ENCODE measurements at places on chromosomes 5 and 9.

DNA sequence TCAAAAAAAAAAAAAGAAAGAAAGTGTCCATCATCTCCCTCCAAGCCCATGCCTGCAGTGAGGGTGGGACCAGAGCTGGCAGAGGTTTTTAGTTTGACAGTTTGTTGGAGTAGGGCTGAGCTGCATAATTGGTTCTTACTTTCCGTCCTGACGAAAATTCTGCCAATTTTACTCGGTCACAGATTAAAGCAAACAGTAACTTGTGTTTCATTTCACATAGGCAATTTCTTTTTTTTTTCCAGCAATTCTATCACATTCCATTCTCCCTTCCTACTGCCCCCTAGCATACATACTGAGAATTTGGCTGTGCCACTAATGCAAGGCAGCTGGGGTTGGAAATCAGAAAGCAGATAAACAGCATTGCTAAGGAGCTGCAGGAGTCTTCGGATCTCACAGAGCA is 132.4 kb downstream of the FRMD3 start:
- H3K4me1 ChIP-seq = no peaks in the 10 kb centered on the region
- no peak overlapping the region for H3K4me3 ChIP-seq
- H3K27me3 ChIP-seq = peaks cover 6% of the 10 kb centered on the region
- peaks cover 4% of the 10 kb centered on the region for H3K36me3 ChIP-seq
- no peak for DNase-seq

GRCh38 chr5:10633271-10634049 is 69.6 kb downstream of the ANKRD33B start:
- H3K27me3 ChIP-seq = peaks cover 11% of the 10 kb centered on the region
- peak overlapping the region; percentile 76 for H3K4me3 ChIP-seq
- DNase-seq = peak; percentile 36
- H3K36me3 ChIP-seq = no peaks in the 10 kb centered on the region

DNA sequence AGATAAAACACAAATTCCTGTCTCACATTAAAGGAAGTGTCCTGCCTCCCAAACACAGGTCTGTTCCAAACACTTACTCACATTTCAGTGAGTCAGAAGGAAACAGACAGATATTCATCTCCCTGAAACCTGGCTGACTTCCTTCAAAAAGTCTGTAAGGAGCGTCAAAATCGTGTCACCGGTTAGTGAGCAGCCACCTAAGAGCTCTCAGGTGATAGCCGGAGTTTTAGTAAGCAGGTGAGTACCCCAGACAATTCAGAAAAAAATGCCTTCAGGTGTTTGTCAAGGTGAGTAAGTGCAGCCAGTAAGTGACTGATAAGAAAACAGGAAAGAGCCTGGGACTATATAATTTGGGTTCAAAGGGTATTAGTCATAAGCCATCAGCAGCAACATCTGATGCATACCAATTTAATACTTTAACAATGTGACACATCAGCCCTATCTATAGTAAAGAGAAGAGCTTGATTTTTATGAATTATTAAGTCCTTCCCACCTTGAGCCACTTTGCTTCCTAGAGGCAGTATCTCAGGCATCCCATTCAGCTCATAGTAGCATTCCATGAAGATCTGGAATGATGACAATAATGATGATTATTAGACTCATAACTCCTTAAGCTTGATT is 1.3 kb upstream of the ITGA2 start:
- H3K4me1 ChIP-seq = peaks cover 4% of the 10 kb centered on the region
- H3K4me3 ChIP-seq = peak overlapping the region; percentile 82
- DNase-seq = no peak
- H3K27ac ChIP-seq = peak overlapping the region; percentile 49
- H3K27me3 ChIP-seq = peaks cover 50% of the 10 kb centered on the region

- no peak overlapping the region for H3K27ac ChIP-seq
- no peak overlapping the region for H3K4me3 ChIP-seq
- no peak for DNase-seq
Observed at GRCh38 chr5:93070938-93071337, 510.1 kb downstream of the NR2F1-AS1 start.

- no peak overlapping the region for H3K4me3 ChIP-seq
- no peaks in the 10 kb centered on the region for H3K36me3 ChIP-seq
- peaks cover 3% of the 10 kb centered on the region for H3K4me1 ChIP-seq
- peaks cover 1% of the 10 kb centered on the region for H3K27me3 ChIP-seq
Observed at GRCh38 chr5:178488696-178489095, 101.5 kb downstream of the COL23A1 start.

- no peaks in the 10 kb centered on the region for H3K4me1 ChIP-seq
- peaks cover 4% of the 10 kb centered on the region for H3K27me3 ChIP-seq
- DNase-seq = no peak
- no peak overlapping the region for H3K4me3 ChIP-seq
Observed at GRCh38 chr5:169350016-169350415, 49.1 kb upstream of the SLIT3 start.

- no peak for DNase-seq
- H3K4me3 ChIP-seq = no peak overlapping the region
- H3K4me1 ChIP-seq = peaks cover 67% of the 10 kb centered on the region
- no peaks in the 10 kb centered on the region for H3K27me3 ChIP-seq
- peak overlapping the region; percentile 86 for H3K27ac ChIP-seq
- H3K36me3 ChIP-seq = no peaks in the 10 kb centered on the region
Observed at GRCh38 chr9:129939431-129939830, 103.6 kb downstream of the FNBP1 start.

- peaks cover 5% of the 10 kb centered on the region for H3K4me1 ChIP-seq
- DNase-seq = no peak
- H3K27me3 ChIP-seq = peaks cover 40% of the 10 kb centered on the region
- H3K4me3 ChIP-seq = peak within 1 kb of the TSS; percentile 61
- no peak within 1 kb of the TSS for H3K27ac ChIP-seq
Observed at GRCh38 chr5:147234825-147235635, at the start of gene STK32A. STK32A (plus strand) TSS chr5:147235026; CDS start chr5:147239635, 4,609 bp downstream.

DNA sequence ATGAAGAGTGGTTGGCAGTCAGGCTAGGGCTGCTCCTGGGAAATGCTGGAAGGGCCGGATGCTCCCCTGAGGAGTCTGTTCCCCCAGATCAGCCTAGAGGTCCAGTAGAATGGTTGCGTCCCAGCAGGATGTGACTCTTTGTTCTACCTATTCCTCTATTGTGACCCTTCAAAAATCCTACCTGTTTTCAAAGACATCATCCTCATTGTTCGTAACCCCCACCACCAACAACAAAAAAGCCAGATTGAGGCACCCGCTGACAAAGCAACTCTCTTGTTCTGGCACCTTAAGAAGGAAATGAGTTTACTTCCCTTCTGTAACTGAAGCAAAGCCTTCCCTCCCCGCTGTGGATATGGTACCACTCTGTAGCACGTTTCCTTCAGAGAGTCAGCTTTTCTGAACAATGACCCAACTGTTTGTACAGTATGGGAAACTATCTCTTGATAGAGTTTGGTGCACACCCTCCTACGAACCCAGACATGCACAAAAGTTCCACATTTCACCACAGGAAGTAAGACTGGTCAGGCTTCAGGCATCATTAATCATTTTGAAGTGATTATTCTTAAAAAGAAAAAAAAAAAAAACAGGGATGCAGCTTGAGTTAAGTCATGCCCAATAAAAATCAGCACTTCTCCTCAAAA is 207.2 kb downstream of the ENC1 start:
- peaks cover 18% of the 10 kb centered on the region for H3K4me1 ChIP-seq
- DNase-seq = no peak
- H3K27ac ChIP-seq = no peak overlapping the region
- H3K36me3 ChIP-seq = no peaks in the 10 kb centered on the region
- peaks cover 58% of the 10 kb centered on the region for H3K27me3 ChIP-seq

DNA sequence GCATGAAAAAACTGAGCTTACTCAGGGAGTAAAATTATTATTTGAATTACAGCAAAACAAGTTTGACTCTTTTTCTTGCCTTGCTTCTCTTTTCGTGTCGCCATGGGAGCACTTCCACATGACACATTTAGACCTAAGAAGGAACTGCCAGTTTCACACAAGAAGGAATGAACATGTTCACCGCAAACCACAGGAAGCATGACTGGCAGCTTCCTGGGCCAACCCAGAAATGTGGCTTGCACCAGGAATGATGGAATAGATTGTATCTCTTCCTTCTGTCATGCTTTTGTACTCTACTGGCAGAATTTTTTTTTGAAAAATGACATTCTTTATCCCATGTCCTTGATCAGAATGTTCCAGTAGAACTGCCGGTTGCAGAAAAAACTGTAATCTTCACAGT is 32.9 kb upstream of the MAN2A1 start:
- DNase-seq = peak; percentile 51
- H3K4me3 ChIP-seq = peak overlapping the region; percentile 6
- H3K27ac ChIP-seq = no peak overlapping the region
- H3K36me3 ChIP-seq = no peaks in the 10 kb centered on the region

DNA sequence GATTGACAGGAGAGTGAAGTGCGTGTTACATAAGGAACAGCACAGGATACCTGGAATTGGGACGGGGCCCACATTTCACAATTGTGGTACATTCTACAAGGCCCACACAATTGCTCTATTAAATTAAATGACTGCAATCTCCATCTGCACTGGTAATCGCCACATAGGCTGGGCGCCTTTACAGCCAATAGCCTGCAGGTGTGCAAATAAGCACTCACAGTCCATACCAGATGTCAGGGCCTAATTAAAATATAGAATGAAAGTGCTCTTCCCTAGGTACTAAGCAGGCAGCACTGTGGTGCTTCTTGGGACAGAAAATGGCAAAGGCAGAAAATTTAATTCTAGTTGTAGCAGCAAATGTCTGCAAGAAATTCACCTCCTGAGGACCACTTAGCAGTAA is 82.7 kb downstream of the ATP10B start:
- H3K36me3 ChIP-seq = no peaks in the 10 kb centered on the region
- no peaks in the 10 kb centered on the region for H3K27me3 ChIP-seq
- H3K4me1 ChIP-seq = no peaks in the 10 kb centered on the region

GRCh38 chr5:120160124-120160895 is 303.8 kb upstream of the PRR16 start:
- H3K4me3 ChIP-seq = no peak overlapping the region
- no peak overlapping the region for H3K27ac ChIP-seq
- H3K4me1 ChIP-seq = no peaks in the 10 kb centered on the region
- H3K36me3 ChIP-seq = no peaks in the 10 kb centered on the region

GRCh38 chr5:131682826-131683225 is 47.8 kb upstream of the RAPGEF6 start:
- no peak overlapping the region for H3K4me3 ChIP-seq
- H3K36me3 ChIP-seq = peaks cover 23% of the 10 kb centered on the region

DNA sequence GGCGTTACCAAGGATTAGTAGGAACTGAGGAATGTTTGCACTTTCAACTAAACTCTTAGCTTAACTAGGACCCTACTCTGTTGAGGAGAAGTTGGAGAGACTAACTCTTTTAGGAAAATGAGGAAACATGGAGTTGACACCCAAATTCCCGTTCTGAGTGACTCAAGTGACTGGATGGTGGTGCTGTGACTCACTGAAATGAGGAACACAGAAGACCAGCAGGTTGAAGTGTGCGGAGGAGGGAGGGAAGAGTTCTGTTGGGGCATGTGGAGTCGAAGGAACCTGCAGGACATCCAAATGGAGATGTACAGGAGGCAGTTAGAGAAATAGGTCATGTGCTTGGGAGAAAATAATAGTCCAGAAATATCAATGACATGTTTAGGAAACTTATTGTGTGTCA is 8.2 kb downstream of the HEXB start:
- no peaks in the 10 kb centered on the region for H3K27me3 ChIP-seq
- peaks cover 19% of the 10 kb centered on the region for H3K36me3 ChIP-seq
- H3K4me3 ChIP-seq = no peak overlapping the region
- H3K4me1 ChIP-seq = peaks cover 6% of the 10 kb centered on the region
- peak overlapping the region; percentile 6 for H3K27ac ChIP-seq

GRCh38 chr5:6373081-6373846 is 5.1 kb downstream of the MED10 start:
- peaks cover 24% of the 10 kb centered on the region for H3K36me3 ChIP-seq
- H3K27me3 ChIP-seq = no peaks in the 10 kb centered on the region
- peaks cover 48% of the 10 kb centered on the region for H3K4me1 ChIP-seq
- DNase-seq = no peak
- H3K4me3 ChIP-seq = no peak overlapping the region
- peak overlapping the region; percentile 77 for H3K27ac ChIP-seq

- H3K4me3 ChIP-seq = no peak overlapping the region
- no peak overlapping the region for H3K27ac ChIP-seq
- no peaks in the 10 kb centered on the region for H3K27me3 ChIP-seq
- H3K36me3 ChIP-seq = peaks cover 4% of the 10 kb centered on the region
- peaks cover 21% of the 10 kb centered on the region for H3K4me1 ChIP-seq
Observed at GRCh38 chr9:114968671-114969070, 38.3 kb upstream of the TNFSF8 start.

- DNase-seq = no peak
- peaks cover 30% of the 10 kb centered on the region for H3K4me1 ChIP-seq
- H3K4me3 ChIP-seq = no peak overlapping the region
- H3K36me3 ChIP-seq = no peaks in the 10 kb centered on the region
- no peaks in the 10 kb centered on the region for H3K27me3 ChIP-seq
- H3K27ac ChIP-seq = peak overlapping the region; percentile 28
Observed at GRCh38 chr9:83966209-83966582, 13.8 kb downstream of the HNRNPK start.

GRCh38 chr5:113749334-113749733 is 235.8 kb downstream of the YTHDC2 start:
- no peaks in the 10 kb centered on the region for H3K4me1 ChIP-seq
- no peak overlapping the region for H3K4me3 ChIP-seq
- no peak overlapping the region for H3K27ac ChIP-seq

- no peaks in the 10 kb centered on the region for H3K36me3 ChIP-seq
- no peak overlapping the region for H3K4me3 ChIP-seq
- DNase-seq = no peak
Observed at GRCh38 chr5:10875201-10875768, 114.3 kb upstream of the DAP start.

DNA sequence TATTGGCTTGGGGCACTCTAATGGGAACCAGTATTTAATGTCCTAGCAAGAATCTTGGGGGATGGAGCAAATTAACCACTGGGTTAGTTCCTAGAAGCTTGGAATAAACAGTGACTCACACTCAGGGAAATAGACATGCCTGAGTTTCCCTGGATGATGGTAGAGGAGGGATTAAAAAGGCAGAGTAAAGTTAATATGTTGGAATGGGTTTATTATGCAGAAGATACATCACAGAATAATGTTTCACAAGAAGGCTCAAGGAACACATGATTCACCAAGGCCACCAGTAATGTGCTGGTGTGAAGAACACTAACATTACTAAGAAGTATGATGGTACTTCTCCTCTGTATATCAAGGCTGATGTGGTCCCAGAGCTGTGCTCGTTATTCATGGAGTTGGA is 752.9 kb upstream of the SEMA6A start:
- no peak overlapping the region for H3K27ac ChIP-seq
- H3K27me3 ChIP-seq = no peaks in the 10 kb centered on the region
- H3K4me3 ChIP-seq = no peak overlapping the region
- H3K4me1 ChIP-seq = no peaks in the 10 kb centered on the region

DNA sequence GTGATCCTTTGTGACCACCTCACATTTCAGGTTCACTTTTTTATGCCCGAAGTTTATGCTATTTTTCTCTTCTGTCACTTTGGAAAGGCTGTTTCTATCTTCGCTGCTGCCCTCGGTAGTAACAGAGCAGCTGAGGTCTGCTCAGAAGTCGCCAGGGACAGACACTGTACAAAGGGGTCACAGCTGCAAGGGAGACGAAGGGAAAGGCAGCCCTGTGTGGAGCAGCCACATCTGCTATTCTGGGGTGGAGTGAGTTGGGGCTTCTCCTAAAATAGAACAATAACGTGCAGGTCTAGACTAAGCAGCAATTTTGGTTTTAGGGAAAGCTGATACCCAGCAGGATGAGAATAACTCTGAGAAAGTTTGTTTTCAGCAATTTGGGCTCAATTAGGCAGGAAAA is 72.5 kb downstream of the ACTL7B start:
- peaks cover 4% of the 10 kb centered on the region for H3K4me1 ChIP-seq
- H3K27me3 ChIP-seq = peaks cover 8% of the 10 kb centered on the region
- no peak overlapping the region for H3K4me3 ChIP-seq
- H3K36me3 ChIP-seq = no peaks in the 10 kb centered on the region
- H3K27ac ChIP-seq = no peak overlapping the region
- no peak for DNase-seq

GRCh38 chr9:96487949-96488348 is 38.0 kb downstream of the HABP4 start:
- H3K4me3 ChIP-seq = no peak overlapping the region
- no peaks in the 10 kb centered on the region for H3K27me3 ChIP-seq
- H3K4me1 ChIP-seq = peaks cover 8% of the 10 kb centered on the region
